ENCODE measurements at places on chromosomes 5 and 9.

DNA sequence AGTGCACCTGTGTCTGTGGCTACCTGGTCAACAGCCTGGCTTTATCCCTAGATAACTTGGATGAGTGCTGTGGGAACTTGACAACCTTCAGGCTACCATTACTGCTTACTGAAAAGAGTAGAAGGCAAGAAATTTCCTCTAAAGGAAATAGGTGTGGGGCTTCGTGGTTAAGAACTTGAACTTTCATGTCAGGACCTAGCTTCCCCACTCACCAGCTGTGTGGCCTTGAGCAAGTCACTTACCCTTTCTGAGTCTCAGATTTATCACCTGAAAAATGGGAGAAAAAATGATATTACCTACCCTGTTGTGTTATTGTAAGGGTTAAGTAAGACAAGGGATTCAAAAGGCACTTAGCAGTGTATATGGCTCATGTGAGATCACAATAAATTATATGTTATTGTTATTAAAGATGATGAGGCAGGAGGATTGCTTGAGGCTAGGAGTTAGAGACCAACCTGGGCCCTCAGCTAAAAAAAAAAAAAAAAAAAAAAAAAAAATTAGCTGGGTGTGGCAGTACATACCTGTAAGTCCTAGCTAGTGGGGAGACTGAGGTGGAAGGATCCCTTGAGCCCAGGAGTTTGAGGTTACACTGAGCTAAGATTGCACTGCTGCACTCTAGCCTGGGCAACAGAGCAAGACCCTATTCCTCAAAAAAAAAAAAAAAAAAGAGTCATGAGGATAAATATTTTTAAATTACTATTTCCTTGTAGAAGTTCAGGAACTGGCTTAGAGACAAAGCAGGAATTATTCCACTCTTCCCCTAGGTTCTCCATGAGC lies 97.0 kb upstream of the SPRY4 start:
- no peak for DNase-seq

DNA sequence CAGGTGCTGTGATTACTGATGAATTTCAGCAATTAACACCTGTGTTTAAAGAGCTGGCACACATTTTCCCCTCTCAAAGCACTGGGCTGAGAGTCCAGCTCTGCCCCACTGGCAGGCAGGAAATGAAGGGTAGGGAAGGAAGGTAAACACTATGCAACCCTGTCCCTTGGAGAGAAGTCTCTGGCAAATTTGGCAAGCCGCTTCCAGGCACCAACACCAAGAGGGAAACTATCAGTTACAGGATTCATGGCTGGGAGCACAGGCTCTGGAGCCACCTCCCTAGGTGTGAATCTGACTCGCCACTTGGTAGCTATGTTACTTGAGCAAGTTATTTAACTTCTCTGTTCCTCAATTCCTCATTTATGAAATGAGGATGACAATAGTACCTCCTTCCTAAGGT lies 3.3 kb downstream of the ANKS6 start:
- DNase-seq, result peak; percentile 67

DNA sequence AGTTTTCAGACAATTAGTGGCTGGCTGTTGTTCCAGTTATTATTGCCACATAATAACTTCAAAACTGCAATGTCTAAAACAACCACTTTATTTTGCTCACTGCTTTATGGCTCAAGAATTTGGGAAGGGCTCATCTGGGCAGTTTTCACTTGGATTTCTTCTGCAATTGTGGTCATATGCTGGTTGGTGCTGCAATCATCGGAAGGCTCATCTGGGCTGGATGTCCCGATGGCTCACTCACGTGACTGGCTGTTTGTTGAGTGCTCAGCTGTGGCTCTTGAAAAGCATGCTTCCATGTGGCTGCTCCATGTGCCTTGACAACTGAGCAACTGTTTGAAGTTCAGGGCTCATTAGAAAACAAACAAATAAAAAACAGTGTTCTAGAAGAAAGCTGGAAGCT lies 1032.5 kb downstream of the DTWD2 start:
- DNase-seq, result no peak

GRCh38 chr9:31394015-31394473 lies 990.4 kb upstream of the ACO1 start:
- no peak for DNase-seq

- DNase-seq, result no peak
Observed at GRCh38 chr5:7192016-7192415, 203.9 kb upstream of the ADCY2 start.

DNA sequence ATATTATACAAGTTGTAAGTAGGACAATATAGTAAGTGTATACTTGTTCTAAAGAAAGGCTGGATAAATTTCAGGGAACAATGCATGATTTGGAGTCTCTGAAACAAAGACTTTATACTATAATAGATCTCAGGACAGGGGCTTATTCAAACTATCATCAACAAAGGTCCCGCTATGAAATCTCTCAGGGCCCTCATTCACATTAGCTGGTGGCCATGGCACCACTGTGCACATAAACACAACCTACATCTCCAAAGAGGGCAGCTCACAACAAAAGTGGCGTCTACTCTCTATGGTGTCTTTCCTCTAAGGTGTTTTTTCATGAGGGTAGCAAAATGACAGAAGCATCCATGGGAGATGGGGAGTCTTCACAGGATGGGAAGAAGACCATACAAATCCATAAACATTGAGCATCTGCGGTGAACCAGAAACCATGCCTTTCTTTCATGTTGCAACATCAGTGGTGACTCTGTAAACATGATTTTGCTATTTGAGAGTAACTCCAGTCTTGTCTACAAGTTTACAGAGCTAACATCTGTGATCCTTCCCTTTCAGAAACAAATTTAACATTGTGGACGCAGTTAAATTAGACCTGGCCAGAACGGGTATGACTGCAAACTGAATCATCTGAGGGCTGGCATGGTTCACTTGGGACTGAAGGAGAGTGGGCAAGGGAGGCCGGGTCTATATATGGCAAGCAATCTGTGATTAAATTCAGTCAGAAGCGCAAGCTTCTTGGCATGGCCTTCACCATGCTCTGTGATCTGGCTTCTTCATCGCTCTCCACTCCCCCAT lies 5.5 kb downstream of the TTLL11 start:
- DNase-seq, result peak; percentile 16

- no peak for DNase-seq
Observed at GRCh38 chr9:129863059-129863690, 27.9 kb downstream of the USP20 start.

DNA sequence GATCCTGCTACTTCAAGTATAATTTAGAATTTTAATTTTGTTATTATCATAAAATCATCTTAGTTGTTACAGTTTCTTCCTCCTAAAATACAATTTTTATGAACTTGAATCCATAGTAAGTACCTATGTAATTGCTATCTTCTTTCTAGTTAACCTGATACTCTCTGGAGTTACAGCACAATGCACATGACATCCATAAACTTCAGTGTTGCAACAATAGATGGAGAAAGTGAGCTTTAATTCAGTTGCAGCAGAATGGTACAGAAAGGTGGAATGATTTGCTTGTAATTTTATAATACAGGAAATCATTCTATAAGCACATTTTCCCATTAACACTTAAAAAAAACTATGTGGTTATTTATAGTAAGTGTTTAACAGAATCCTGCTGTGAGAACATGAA lies 372.0 kb downstream of the CDH9 start:
- DNase-seq, result no peak

DNA sequence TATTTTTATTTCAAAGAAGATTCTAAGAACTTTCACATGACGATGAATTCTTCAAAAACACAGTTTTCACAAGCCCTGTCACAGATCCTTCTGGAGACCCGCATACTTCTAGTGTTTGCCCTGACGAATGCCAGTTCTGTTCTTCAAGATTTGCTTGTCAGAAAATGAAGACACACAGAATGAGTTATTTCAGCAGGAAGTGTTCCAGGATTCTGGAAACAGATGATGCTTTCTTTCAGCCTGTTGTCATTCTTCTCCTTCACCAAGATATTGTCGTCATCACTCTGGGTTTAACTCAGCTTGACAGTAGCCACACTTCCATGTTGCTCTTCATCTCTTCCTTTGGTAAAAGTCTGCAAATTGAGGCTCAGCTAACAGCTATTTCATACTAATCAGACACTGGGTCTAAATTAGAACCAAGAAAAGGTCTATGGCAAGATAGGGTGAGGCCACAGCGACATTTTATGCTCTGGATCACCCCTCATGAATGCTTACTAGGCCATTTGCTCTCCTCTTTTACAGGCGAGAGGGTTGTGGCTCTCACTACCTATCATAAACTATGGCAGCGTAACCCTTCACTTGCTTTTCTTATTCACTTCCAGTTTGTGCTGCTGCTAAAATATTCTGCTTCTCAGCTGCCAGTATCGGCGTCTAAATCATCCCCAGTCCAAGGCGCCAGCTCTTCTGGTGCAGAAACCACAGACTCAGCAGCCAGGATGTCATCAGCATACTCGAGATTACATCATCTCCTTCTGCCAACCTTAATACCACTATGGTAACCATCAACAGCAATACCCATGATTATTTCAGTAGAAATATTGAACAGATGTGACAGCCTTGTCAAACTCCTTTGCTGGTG lies 159.6 kb upstream of the TBCA start:
- DNase-seq, result no peak

- DNase-seq, result no peak
Observed at GRCh38 chr5:152641970-152642805, 237.1 kb upstream of the NMUR2 start.

DNA sequence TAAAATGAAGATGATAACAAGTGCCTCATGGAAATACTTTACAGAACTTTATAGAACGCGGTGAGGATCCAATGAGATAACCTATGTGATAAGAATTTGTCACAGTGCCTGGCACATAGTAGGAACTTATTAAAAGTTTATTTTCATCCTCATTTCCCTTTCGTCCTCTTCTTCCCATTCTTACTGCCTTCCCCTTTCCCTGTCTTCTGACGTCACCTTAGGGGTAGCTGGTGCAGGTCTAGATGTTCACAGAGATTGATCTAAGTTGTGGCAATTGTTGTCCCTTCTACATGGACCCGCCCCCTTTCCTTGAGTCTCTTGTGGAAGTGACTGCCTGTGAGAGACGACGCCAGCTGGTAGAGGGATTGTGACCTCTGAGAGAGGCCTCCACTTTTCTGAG lies 46.5 kb upstream of the NTRK2 start:
- no peak for DNase-seq

- DNase-seq, result no peak
Observed at GRCh38 chr5:107470295-107470582, 200.5 kb downstream of the EFNA5 start.

- DNase-seq, result peak; percentile 40
Observed at GRCh38 chr5:132418881-132419280, 49.4 kb downstream of the SLC22A5 start.

DNA sequence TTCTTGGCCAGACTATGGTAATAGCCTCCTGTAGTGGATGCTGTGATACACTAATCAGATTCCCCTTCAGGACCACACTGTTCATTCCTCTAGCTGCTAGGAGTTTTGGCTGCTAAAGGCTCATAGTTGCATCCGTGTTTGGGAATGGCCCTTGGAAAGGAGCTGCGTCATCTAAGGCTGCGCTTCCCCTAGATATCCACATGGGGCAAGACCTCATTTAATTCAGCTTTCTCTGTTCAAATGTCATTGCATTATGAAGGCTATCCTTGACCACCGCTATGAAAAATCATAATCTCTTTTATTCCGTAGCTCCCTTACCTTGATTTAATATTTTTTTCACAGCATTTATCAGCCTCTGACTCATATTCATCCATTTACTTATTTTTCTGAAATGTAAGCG lies 258.3 kb upstream of the NR4A3 start:
- no peak for DNase-seq

- DNase-seq, result peak; percentile 76
Observed at GRCh38 chr9:133742849-133743444, 4.8 kb upstream of the SARDH start.

- no peak for DNase-seq
Observed at GRCh38 chr5:28265877-28266276, 1227.5 kb upstream of the CDH9 start.

DNA sequence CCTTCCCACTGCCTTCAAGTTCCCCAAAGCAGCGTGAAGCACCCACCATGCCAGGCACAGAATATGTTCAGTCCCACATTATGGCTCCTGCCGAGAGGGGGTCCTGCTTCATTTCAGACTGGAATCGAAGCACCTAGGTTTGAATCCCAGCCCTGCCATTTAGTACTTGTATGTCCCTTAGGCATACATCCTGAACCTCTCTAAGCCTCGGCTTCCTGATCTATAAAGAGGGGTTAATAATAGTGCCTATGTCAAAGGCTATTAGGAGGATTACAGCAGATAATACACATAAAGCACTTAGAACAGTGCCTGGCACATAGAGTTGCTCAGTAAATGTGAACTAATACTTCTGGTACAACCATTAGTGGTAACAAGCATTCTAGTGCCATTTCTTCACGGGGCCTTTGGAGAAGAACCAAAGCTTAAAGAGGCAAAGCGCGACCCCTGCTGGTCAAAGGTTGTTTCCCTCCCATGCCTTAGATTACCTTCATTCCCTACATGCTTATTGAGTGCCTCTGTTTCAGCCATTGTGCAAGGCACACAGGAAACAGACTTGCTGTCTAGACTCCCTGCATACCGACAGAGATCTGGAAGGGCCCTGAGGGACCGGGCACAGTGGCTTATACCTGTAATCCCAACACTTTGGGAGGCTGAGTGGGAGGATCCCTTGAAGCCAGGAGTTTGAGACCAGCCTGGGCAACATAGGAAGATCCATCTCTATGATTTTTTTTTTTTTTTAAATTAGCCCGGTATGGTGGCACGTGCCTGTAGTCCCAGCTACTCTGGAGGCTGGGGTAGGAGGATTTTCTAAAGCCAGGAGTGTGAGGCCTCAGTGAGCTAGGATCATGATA lies 98.3 kb downstream of the PPARGC1B start:
- no peak for DNase-seq

- DNase-seq, result no peak
Observed at GRCh38 chr9:88007291-88007650, 32.9 kb upstream of the CDK20 start.

GRCh38 chr5:124746916-124747790 lies 714 bp upstream of the ZNF608 start:
- DNase-seq, result peak; percentile 92

DNA sequence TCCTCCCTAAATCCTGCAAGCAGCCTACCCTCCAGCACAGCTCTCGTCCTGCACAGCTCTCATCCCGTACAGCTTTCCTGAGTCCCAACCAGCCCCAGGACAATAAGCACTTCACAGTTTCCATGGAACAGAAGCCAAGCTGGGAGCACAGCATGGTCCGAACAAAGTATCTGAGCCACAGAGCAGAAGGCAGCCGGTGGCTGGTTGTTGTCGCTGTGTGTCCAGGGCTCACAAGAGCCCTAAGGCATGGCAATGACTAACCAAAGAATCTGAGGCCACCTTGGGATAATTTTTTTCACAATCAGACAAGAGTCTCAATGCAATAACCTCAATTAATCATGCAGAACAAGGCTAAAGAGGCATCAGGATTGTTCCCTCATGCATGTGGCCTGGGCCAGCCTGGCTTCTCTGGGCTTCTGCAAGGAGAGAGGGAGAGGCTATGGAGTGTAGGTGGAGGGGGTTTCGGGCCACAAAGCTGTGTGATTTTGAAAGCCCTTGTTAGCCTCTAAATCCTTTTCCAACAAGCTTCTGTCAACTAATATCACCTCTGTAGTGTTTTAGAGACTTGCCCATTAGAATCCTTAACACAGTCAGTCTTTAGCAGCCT lies 323.4 kb downstream of the PIK3R1 start:
- no peak for DNase-seq

DNA sequence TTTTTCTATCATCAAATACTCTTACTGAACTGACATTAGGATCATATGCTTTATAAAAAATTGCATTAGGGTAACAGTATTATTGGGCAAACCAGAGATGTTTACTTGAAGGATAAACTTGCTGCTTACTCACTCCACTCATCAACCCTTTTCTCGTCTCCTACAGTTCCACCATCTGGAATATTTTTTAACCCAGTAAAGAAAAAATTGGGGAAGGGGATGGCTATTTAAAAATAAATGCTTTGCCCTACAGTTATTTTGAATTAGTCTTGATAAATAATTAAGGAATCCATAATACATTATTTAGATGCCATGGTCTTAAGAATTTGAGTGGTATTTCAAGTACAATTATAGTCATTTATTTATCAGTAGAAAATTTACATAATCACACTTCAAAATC lies 225.8 kb downstream of the MEF2C start:
- no peak for DNase-seq
